Suppressor macrophage treated with lipopolysaccharide for 1 hour (primary cell): ENCODE measurements at places on chromosomes 1 and 21.
A peak's percentile ranks its signal among the peaks of the same experiment; 100 is the strongest.

GRCh38 chr1:214541206-214541605 lies 10.2 kb downstream of the PTPN14 start:
- no peak for DNase-seq

DNA sequence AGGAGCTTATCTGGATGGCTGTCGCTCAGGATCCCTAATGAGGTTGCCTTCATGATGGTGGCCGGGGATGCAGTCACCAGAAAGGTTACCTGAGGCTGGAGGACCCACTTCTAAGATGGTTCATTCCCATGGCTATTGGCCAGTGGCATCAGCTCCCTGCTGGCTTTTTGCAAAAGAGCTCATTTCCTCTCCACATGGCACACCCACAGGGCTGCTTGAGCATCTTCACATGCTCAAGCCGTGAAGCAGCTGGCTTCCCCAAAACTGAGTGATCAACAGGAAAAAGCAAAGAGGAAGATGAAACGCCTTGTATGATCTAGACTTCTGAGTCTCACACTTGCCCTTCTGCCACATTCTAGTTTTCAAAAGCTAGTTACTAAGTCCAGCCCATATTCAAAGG lies 124.6 kb upstream of the CXADR start:
- DNase-seq: peak; percentile 60

DNA sequence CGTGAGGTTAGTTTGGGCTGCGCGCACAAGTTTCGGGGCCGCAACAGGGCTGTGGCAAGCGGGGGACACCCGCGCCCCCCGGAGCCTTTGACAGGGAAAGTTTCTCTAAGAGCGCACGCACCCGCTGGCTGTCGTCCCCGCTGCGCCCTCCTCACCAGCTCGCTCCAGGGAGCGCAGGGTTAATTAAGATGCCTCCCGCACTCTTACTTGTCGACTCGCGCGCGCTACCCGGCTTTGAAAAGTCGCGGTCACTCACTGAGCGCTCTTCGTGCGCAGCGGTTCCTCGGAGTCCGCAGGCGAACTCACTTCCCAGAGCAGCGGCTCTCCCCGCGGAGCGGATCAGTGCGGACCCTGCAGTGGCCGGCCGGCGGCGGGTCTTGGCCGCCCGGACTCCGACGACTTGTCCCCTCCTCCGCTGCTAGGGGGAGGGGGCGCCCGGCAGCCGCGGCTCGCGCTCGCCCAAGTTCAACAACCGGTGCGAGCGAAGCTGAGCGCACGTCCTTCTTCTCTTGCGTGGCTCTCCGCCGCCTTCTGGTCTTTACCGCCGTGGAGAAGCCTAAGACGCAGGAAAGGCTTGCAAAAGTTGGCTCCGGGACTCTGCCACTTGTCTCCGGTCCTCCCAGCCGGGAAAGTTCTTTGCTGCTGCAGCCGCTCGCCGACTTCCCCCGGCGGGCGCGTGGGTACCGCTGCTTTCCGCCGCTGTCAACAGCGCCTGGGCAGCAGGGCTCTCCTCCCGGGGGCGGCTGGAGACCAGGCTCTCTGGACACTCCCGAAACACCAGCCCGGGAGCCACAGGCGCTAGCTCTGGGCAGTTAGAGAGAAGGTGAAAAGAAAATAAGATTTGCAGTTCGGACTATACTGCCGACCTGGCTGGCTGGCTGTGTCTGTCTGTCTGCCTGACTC lies 506 bp downstream of the JUN start:
- DNase-seq: peak; percentile 57

- DNase-seq: no peak
These were observed 237.1 kb downstream of the TRABD2B start for GRCh38 chr1:47759936-47760629.

DNA sequence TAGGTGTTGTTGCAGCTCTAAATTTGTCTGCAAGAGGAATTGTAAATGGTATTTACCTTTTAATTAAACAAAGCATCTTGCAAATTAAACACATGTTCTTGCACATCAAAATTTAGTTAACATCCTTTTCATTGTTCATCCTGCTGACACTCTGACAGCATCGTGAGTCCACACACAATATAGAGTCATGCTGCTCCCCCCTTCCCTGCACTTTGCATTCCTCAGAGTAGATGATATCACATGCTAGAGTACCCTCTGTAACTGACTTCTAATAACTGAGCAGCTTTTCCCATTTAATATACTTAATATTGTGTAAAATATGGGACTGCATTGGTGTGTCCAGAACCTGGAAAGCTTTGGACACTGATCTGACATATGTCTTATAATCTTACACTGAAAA lies 138.8 kb upstream of the DPYD start:
- no peak for DNase-seq

DNA sequence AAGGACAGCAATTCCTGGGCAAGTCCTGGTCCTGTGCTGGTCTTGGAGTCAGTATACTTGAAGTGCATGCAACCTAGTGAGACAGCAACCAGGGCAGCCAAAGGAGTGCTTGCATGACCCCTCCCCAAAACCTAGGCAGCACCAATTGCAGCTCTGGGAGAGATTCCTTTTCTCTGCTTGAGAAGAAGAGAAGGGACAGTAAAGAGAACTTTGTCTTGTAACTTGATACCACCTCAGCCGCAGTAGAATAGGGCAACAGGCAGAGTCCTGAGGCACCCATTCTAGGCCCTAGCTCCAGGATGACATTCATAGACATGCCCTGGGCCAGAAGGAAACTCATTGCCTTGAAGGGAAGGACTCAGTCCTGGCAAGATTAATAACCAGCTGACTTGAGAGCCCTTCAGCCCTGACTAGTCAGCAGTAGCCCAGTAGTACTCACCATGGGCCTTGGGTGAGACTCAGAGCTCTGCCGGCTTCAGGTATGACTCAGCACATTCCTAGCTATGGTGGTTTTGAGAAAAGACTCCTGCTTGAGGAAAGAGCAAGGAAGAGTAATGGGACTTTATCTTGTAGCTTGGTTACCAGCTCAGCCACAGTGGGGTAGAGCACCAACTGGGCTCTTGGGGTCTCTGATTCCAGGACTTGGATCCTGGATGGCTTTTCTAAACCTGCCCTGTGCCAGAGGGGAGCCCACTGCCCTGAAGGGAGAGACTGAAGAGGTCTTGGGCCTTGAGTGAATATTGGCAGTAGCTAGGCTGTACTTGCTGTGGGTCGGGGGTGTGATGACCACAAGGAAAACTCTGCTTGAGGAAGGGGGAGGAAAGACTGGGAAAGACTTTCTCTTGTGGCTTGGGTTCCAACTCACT lies 51.7 kb upstream of the ACADM start:
- no peak for DNase-seq

DNA sequence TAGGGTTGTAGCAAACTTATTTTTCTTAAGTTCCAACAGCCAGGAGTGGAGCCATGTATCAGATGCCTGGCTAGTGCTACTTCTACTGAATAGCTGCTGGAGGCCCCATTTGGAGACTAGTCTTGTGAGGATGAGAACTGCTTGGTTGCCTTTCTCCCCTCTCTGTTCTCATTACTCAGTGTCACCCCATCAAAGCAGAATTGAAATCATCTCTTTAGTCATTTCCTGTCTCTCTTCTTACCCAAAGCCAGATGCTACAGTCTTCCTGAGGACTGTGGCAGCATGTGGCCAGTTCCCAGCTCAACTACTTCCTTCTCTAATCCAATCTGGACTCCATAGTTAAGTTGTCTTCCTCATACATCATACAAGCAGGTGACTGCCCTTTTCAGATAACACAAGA lies 197.5 kb downstream of the BRINP2 start:
- DNase-seq: no peak

DNA sequence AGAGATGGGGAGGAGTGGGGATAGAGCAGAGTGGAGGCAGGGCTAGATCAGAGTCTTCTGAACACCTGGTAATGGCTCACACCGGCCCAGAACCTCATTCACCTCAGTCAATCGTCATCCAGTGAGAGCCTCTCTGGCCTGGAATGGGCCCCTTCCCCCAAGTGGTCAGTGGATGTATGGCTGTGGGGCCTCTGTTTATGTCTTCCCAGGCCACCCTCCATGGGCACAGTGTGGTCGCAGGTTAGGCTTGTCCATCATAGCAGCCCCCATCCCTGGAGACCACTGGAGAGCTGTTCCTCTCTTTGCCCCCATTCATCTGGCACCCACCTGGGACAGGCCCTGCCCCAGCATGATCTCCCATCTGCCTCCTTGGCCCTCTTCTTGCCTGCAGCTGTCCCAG lies 29.6 kb upstream of the TENT5C start:
- DNase-seq: no peak

DNA sequence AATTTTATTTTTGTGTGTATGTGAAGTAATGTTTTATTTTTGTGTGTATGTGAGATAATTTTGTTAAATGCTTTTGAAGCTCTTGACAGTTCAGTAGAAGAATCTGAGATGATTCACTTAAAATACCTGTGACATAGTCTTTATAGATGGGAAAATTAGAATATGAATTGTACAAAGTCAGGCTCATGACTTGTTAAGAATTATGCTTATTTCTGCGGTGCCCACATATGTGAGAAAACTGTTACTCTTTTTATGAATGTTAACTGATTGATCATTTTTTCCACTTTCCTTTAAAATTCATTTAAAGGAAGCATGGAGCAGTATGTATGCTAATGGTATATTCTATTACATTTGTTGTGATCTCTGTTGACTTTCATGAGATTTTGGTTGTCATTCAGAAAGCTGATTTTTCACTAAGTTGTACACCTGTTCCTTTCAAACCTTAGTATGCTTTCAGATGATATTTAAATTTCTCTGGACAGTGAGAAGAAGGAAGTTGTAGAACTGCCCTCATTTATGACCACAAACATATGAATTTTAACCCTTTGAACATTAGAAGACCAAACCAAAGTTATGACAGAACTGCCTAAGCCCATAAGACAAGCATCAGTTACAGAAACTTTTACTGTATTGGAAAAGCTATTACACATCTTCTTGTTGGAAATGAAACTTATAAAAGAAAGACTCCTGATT lies 110.1 kb downstream of the POU2F1 start:
- DNase-seq: peak; percentile 9

- peak; percentile 59 for DNase-seq
These were observed 771 bp downstream of the EIF4G3 start for GRCh38 chr1:21175670-21176581.

DNA sequence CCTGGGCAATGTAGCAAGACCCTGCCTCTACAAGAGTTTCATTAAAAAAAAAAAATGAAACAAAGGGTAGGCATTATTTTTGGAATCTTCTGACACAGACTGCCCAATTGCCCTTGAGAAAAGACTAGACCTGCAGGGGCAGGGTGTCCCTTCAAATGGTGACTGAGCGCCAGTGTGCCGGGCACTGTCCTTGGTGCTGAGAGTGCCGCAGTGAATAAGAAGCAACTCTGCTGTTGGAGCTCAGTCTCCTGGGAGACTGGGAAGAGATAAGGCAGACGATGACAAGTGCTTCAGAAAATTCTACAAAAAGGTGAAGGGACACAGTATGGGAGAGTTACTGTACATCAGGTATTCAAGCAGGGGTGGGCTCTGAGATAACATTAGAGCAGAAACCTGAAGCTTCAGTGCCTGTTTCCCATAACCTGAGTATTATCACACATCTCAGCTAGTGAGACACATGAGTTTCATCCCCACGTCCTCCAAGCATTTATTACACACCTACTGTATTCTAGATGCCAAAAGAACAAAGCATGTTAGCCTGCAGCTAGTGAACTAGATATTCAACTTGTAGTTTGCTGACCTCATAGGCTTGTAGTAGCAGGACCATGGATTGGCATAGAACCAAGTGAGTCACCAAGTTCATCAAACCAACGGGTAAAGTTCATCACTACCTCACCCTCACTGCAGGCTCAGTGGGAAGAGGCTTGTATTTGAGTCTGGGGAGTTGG lies 18.4 kb upstream of the RPL11 start:
- DNase-seq: peak; percentile 65

- no peak for DNase-seq
These were observed 77.6 kb downstream of the SETD4 start for GRCh38 chr21:35982717-35983116.

DNA sequence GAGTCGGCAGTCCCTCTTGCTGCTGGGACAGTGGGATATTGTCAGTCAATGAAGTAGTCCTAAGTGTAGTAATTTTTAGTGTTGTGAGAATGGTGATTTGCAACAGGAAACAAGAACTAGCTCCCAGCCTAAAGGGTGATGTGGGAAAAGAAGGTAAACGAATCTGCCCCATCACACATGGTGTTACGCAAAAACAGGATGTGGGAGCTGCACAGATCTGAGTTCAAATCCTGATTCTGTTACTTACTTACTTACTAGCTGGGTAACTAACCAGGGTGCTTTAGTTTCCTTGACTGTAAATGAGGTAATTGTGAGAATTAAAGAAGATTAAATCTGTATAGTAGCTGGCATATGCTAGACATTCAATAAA lies 22.3 kb downstream of the NAV1 start:
- DNase-seq: no peak

GRCh38 chr1:91730801-91731732 lies 154.9 kb downstream of the TGFBR3 start:
- DNase-seq: peak; percentile 83

DNA sequence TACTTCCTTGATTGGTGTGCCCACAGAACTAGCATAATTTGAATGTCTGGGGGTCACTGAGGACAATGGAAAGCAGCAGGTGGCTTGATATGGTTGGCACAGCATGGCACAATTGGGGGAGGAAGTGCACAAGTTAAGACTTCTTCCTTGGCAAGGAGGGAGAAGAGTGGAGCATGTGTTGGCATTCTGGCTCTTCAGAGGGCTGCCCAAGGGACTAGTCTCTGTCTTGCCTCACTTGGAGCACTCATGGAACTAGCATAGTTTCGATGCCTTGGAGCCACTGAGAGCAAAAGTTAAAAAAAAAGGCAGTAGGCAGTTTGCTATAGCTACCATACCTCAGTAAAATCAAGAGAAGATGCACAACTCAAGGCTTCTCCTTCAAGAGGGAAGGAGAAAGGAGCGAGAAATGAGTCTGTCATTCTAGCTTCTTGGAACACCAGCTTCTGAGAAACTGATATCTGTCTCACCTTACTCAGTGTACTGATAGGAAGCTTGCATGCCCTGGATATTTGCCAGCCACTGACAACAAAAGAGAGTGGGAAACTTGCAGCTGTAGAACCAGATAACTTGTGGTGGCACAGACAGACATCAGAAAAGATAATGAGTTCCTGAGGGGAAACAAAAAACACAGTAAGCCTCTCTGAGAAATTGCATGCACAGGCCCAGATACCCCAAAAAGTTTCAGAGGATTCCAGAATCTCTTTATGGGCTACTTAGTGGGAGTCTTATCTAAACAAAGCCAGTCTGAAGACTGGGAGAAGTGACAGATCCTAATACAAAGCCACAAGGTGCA lies 207.5 kb upstream of the SAMSN1 start:
- no peak for DNase-seq

DNA sequence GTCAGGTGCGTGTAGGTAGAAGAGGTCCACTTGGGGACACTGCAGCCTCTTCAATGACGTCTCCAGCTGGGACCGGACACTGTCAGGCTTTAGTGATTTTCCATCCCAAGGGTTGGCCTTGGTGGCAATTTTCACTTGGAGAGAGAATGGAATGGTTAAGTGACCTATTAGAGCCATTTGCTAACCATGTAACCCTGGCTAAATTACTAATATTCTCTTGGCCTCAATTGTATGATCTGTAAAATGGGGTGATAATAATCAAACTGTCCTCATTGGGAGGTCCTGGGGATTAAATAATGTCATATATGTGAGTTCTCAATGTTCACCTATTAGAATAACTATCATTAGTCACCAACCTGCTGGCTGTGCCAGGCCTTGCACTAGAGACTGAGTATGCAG lies 3.4 kb downstream of the AKR7A2 start:
- DNase-seq: no peak

- no peak for DNase-seq
These were observed 40.6 kb upstream of the MAP10 start for GRCh38 chr1:232764458-232765251.
